H1 (cell line): ENCODE measurements at places on chromosomes 2 and 18. TPM values are rescaled to one million over a fixed set of nuclear protein-coding genes. Genes with fewer than 3 reads are reported as not detected.

The GYPC gene
- 26.7 and 26.8 TPM in 2 replicates for total RNA-seq

DNA sequence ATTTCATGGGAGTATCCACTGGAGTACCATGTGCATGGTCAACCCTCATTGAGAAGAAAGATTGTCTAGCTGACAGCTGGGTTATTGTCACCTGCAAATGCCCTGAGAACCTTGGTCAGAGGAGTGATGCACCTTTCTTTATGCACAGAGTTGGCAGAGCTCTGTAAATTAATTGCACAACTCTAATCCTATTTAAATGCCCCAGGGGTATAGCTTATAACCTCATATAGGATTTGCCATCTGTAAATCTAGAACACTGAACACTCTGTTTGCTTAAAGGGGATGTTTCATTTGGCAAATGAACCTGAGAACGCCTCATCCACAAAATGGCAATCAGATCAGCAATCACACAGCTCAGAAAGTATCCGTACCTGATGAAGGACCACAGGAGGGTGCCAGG is 71.8 kb upstream of the SP5 start:
- no peak for DNase-seq
- no peaks in the 10 kb centered on the region for H3K4me1 ChIP-seq
- no peaks in the 10 kb centered on the region; the same call in 1 of the 2 replicates for H3K27me3 ChIP-seq
- H3K36me3 ChIP-seq: no peaks in the 10 kb centered on the region
- H3K27ac ChIP-seq: no peak overlapping the region

- no peaks in the 10 kb centered on the region for H3K4me1 ChIP-seq
- no peak overlapping the region for H3K4me3 ChIP-seq
- no peak overlapping the region for H3K27ac ChIP-seq
- DNase-seq: peak; percentile 41
- H3K27me3 ChIP-seq: no peaks in the 10 kb centered on the region
These were observed 89.8 kb upstream of the TEX51 start for GRCh38 chr2:126808929-126809328.

The CRYBA2 gene
- total RNA-seq: not detected in 2 replicates

DNA sequence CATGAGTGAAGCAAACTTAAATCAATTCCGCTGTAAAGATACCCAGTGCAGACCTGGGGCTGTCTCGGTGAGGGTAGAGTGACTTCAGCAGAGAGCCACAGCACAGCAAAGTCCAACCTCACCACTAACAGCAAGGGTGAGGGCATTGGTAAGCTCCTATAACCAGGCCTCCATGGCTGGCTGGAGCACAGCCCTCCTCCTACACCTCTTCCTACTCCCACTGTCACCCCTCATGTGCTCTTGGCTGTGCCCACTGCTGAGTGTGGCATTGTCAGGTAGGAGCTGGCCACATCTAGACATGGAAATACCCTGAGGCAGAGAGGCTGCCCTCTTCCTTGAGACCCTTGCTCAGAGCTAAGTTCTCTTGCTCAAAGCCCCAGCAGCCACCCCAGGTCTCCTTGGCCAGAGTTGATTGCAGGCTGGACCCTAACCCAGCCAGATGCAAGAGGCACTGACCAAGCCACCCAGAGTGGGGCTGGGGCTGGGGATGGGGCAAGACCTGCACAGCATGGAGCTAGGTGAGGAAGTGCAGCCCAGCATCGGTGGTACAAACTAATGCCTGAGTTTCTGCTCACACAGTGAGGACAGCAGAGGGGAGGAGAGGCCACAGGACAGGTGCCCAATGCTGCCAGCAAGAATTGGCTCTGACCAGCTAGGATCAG is 77.6 kb upstream of the RAB6C start:
- H3K4me3 ChIP-seq: no peak overlapping the region
- H3K4me1 ChIP-seq: no peaks in the 10 kb centered on the region; the same call in 1 of the 2 replicates
- no peak for DNase-seq
- no peak overlapping the region for H3K27ac ChIP-seq
- H3K36me3 ChIP-seq: no peaks in the 10 kb centered on the region
- no peaks in the 10 kb centered on the region for H3K27me3 ChIP-seq

GRCh38 chr18:8711736-8712135 is 6.4 kb downstream of the MTCL1 start:
- H3K36me3 ChIP-seq: peaks cover 8% of the 10 kb centered on the region; the same call in 1 of the 2 replicates
- DNase-seq: no peak
- H3K27ac ChIP-seq: no peak overlapping the region

The CNDP1 gene
- not detected in 2 replicates for total RNA-seq

DNA sequence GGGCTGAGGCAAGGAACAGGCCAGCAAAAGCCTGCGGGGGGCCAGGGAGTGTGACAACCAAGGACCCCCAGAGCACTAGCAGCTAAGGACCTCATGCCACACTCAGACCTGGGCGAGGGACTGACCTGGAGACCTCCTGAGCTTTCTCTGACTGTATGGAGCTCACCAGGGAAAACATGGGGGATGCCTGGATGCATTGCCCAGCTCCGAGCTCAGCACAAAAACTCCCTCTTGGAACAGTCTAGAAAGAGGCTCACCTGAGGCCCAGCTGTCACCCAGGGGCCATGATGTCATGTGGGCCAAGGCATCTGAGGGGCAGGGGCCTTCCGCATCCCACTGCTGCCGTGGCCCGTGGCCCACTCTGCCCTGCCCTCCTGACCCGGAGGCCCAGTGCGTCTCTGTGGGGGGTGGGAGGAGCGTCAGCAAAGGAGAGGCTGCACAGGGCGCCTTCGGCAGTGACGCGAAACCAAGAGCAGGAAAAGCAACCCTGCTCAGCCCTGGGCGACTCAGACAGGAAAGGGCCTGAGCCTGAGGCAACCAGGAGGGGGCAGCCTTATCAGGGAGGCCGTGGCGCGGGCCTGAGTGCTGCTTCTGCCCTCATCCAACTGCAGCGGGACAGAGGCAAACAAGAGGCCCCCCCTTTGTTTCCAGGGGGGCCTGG is 57.3 kb upstream of the ALPP start:
- no peak overlapping the region for H3K4me3 ChIP-seq
- no peaks in the 10 kb centered on the region for H3K36me3 ChIP-seq
- H3K27ac ChIP-seq: no peak overlapping the region
- no peak for DNase-seq

DNA sequence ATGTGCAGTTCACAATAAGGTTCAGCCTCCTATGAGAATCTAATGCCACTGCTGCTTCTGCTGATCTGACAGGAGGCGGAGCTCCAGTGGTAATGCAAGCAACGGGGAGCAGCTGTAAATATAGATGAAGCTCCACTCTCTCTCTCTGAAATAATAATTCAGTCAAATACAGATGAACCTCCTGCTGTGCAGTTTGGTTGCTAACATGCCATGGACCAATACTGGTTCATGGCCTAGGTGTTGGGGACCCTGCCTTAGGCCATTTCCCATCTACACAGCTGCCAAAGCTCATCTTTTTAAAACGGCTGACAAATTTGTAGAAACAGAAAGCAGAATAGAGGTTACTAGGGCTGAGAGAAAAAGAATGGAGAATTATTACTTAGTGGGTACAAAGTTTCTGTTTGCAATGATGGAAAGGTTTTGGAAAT is 10.7 kb upstream of the HNRNPA3 start:
- H3K4me3 ChIP-seq: no peak overlapping the region
- peaks cover 10% of the 10 kb centered on the region; the same call in 1 of the 2 replicates for H3K4me1 ChIP-seq
- DNase-seq: no peak

GRCh38 chr2:237501892-237502513 is 15.0 kb downstream of the MLPH start:
- no peaks in the 10 kb centered on the region for H3K27me3 ChIP-seq
- no peak overlapping the region for H3K27ac ChIP-seq
- H3K4me3 ChIP-seq: no peak overlapping the region
- no peak for DNase-seq

- H3K4me3 ChIP-seq: no peak overlapping the region
- no peak overlapping the region for H3K27ac ChIP-seq
- H3K4me1 ChIP-seq: no peaks in the 10 kb centered on the region
- no peaks in the 10 kb centered on the region for H3K36me3 ChIP-seq
These were observed 299.3 kb downstream of the RND3 start for GRCh38 chr2:150188177-150188576.

GRCh38 chr2:186637497-186637800 is 47.6 kb downstream of the ITGAV start:
- no peaks in the 10 kb centered on the region for H3K4me1 ChIP-seq
- DNase-seq: no peak
- no peak overlapping the region for H3K27ac ChIP-seq
- H3K27me3 ChIP-seq: no peaks in the 10 kb centered on the region
- no peaks in the 10 kb centered on the region for H3K36me3 ChIP-seq

The GRHL1 gene
- total RNA-seq: 2.8 and 3.6 TPM in 2 replicates

The UGT1A10 gene
- total RNA-seq: not detected in 2 replicates

DNA sequence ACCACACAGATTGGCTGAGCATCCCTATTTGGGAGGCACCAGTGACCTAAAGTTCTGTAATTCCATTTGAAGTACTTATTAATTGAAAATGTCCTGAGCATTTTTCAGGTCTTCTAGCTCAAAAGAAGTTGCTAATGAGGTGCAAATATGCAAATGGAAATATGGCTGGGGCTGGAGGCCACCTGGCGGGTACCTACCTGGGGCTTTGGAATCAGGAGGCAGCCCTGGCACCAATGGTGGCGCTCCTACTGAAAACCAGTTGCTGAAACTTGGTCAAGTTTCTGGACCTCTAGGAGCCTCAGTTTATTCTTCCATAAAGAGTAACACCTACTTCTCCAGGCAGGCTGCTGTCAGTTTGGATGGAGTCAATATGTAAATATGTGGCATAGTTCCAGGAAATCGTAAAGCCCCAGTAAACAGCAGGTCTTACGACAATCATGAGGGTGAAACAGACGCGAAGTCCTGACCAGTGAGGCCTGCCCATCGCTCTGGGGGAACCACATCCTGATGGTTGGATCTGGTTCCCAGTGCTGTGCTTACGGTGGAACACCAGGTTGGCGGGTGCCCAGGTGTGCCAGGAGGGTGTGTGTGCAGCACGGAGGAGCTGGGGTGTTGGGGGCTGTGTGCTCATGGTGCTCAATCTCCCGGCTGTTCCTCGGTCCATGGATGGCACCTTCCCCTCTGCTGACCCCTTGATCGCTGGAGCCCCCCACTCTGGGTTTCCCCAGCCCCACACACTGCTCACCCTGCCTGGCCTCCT is 186.1 kb downstream of the TWIST2 start:
- no peaks in the 10 kb centered on the region; the same call in 1 of the 2 replicates for H3K4me1 ChIP-seq
- H3K27ac ChIP-seq: no peak overlapping the region
- H3K27me3 ChIP-seq: no peaks in the 10 kb centered on the region
- no peaks in the 10 kb centered on the region for H3K36me3 ChIP-seq
- no peak overlapping the region for H3K4me3 ChIP-seq

DNA sequence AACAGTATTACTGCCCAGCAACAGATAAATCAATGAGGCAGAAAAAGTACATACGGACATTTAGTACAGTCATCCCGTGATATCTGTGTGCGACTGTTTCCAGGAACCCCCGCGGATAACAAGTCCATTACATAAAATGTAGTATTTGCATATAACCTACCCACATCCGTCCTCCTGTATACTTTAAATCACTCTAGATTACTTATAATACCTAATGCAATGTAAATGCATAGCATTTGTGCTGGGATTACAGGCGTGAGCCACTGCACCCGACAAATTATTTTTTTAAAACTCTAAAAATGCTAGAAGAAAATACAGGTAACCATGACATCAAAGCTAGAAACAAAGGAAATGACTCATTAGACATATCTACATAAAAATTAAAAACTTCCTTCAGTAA is 91.6 kb downstream of the FAM161A start:
- no peaks in the 10 kb centered on the region for H3K36me3 ChIP-seq
- H3K27ac ChIP-seq: no peak overlapping the region
- DNase-seq: no peak

DNA sequence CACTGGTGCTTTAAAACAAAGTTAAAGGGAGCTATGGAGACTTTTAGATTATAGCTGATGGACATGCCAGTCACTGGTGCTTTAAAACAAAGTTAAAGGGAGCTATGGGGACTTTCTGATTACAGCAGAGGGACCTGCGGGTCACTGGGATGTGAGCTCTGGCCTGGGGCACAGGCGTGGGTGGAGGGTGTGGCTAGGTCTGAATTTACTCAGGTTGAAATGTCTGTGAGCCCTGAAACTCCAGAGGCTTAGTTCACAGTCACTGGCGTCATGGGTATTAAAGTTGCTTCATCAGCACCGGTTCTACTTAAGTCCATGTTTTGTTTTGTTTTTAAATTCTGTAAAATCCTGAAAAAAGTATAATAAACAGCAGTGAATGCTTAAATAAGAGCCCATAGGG is 49.0 kb upstream of the TMEM18 start:
- DNase-seq: no peak
- H3K27me3 ChIP-seq: no peaks in the 10 kb centered on the region
- H3K4me3 ChIP-seq: no peak overlapping the region

DNA sequence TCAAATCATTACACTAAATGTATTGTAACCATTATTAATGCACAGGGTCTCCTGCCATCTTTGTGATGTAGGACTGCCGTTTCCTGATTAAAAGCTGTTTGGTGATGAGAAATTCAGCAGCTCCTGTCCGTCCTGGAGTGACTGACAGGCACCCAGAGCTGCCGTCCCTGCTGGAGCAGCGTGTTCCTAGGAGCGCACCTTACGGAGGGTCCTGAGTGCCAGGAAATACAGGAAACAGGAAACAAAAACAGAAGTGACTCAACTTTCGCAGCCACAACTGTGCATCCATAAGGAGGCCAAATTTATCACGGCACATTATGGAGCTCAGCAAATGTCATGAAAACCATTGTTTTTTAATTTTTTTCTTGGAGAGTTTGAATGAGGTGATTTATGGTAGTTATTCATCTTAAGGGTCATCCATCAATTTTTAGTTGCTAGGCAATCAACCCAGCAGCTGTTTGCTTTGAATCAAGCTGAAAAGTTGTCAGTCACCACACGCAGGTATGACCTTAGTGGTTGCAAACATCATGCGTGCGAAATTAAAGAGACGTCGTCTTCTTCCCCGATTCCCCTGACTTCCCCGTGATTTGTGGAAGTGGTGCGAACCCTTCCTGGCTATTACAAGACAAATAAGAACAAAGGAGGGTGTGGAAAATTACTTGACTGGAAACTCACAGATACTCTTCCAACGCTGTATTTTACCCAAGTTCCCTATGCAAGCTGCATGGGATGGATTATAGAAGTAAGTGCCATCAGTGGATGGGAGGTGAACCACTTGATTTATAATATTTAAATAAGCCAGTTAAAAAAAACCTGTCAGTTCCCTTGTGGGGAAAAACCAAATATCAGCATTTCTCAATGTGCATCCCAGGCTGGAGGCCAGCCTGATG is 19.8 kb downstream of the TSHZ1 start:
- no peak overlapping the region for H3K27ac ChIP-seq
- H3K4me1 ChIP-seq: no peaks in the 10 kb centered on the region
- H3K4me3 ChIP-seq: no peak overlapping the region
- no peak for DNase-seq
